ENCODE measurements at places on chromosomes 6 and 20.

- peak; percentile 97 for DNase-seq
Observed at GRCh38 chr6:35359744-35360348, 17.5 kb downstream of the PPARD start.

DNA sequence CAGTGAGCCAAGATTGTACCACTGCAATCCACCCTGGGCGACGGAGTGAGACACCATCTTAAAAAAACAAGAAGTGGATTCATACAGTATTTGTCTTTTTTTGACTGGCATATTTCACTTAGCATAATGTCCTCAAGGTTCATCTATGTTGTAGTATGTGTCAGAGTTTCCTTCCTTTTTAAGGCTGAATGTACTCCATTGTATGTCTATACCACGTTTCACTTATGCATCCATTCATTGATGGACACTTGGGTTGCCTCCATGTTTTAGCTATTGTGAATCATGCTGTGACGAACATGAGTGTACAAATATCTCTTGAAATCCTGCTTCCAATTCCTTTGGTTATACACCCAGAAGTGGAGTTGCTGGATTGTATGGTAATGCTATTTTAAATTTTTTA is 28.9 kb upstream of the FAM83D start:
- no peak for DNase-seq

- DNase-seq: peak; percentile 92
Observed at GRCh38 chr6:161079566-161080262, 88.1 kb downstream of the MAP3K4 start.

DNA sequence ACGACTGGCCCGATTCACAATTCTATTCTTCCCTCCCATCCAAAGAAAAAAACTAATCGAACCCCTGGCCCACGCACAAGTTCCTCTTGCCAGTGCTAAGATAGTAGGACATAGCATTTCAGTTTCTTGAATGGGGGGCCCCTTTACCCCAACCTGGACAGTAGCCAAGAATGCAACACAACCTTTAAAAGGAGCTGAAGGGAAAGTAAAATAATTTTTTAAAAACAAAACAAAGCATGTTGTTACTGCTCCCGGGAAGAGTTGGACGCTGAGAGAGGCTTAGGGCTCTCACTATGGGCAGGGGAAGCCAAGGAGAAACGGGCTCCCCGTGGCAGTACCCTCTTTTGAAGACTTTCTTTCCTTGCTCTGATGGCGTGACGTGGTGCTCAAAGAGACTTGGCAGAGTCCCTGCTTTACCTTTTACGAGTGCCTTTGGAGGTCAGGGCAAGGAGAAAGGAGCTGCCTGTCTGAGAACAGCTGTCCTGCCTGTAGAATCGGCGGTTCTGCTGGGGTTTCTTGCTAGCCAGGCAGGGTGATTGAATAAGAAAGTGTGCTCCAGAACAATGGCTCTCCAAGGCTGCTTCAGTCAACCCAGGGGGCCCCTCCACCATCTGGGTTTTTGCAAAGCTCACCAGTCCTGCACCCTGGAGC is 5.8 kb downstream of the TFAP2C start:
- DNase-seq: no peak

DNA sequence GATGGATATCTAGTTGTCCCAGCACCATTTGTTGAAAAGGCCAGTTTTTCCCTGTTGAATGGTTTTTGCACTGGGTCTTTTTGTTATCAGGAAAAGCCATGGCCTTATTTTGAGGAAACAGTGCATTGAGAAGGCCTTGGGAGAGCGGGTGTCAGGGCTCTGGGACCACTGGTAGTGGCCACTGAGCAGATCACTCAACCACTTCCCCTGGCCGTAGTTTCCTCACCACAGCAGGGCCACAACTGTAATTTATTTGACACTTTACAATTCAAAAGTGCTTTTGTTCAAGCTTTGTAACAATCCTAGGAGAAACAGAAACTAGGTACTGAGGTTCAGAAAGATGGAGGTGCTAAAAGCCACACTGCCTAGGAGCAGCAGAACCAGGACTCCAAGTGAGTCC is 281.8 kb downstream of the GMDS start:
- no peak for DNase-seq

- DNase-seq: no peak
Observed at GRCh38 chr6:52335576-52335975, 26.4 kb upstream of the PAQR8 start.

DNA sequence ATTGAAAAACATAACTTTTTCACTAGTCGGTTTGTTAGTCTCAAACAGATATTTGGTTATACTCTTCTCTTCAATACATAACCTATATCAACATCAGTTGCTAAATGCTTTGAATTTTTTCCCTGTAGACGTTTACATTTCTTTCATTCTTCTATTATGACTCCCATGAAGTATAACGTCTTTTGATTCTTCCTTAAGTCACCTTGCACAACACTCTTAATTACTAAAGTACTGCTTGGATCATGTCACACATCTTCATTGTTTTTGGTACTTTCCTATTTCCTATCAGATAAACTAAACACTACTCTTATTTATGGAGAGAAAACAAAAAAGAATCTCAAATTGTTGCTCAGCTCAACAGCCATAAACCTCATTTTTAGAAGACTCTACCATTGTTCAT is 23.0 kb upstream of the BMP5 start:
- DNase-seq: peak; percentile 47

DNA sequence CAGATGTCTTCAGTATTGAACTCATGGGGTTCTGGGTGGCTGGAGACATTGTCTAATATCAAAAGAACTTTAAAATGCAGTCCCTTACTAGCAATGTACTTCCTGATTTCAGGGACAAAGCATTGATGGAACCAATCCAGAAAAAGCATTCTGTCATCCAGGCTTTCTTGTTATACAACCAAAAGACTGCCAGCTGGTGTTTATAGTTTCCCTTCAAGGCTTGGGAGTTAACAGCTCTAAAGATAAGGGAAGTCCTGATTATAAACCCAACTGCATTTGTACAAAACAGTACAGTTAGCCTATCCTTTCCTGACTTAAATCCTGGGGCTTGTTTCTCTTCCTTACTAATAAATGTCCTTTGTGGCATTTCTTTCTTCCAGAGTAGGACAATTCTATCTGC is 160.0 kb downstream of the COL21A1 start:
- peak; percentile 65 for DNase-seq

DNA sequence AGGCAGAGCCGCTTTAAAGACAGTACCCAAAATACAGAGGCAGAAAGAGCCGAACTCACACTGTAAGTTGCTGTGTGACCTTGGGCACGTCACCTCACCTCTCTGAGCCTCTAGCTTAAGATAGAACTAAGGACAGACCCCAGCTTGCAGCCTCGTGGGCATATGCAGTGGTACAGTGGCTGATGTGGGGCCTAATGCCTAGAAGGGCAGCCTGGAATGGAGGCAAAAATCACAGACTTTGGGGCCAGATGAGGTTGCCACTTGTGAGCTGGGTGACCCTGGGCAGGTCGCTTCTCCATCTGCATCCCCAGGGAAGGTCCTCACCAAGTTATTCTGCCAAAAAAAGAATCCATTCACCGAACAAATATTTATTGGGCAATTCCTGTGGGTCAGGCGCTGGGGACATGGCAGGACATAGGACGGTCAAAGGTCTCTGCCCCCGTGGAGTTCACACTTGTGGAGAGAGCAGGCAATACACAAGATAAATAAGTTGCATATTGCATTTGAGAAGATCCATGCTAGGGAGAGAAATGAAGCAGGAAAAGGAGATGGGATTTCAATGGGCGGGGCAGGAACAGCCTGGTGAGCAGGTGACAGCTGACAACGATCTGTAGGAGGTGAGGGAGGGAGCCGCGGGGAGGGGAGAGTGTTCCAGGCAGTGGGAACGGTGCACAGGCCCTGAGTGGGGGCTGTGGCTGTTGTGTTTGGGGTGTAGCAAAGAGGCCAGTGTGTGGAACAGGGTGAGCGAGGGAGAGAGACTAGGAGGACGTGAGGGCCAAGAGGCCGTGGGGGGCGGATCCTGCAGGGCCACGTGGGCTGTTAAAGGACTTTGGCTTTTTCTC is 115.2 kb downstream of the CEBPB start:
- no peak for DNase-seq

DNA sequence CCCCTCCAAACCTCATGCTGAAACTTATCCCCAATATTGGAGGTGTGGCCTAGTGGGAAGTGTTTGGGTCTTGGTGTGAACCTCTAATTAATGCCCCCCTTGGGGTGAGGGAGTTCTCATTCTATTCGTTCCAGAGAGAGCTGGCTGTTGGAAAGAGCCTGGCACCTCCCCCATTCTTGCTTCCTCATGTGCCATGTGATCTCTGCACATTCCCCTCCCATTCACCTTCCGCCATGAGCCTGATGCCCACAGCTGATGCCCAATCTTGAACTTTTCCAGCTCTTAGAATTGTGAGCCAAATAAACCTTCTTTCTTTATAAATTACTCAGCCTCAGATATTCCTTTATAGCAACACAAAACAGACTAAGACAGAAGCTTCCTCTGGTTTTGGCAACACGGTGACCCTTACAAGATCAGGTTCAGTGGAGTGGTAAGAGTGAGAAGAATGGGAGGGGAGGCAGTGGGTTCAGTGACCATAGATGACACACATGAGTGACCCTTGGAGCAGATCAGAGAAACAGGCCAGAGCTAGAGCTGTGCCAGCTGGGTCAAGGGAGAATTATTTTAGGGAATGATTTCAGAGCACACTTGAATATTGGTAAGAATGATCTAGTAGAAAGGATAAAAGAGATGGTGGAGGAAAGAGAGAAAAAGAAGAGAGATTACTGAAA is 176.4 kb downstream of the LY86 start:
- DNase-seq: no peak

DNA sequence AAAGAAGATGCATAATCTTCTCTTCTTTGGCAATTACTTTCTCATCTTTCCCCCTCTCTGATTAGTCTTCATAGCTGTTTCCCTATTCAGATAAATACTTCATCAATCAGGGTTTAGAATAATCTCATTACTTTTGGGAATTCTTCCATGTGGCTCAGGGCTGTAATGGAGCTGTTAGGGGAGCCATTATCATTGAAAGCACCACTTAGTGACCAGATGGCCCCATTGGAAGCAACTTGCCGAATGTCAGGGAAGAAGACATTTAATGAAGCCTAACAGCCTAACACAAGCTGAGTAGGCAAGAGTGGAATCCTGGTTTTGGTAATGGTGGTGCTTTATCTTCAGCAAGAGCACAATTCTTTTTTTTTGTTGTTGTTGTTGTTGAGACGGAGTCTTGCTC is 45.0 kb downstream of the TIAM2 start:
- DNase-seq: no peak

- DNase-seq: peak; percentile 91
Observed at GRCh38 chr6:56724455-56724854, 81.8 kb upstream of the DST start.

Measured in astrocyte (in vitro differentiated cells and primary cell).